ENCODE measurements at places on chromosomes 3 and 15.
A peak's percentile ranks its signal among the peaks of the same experiment; 100 is the strongest.

DNA sequence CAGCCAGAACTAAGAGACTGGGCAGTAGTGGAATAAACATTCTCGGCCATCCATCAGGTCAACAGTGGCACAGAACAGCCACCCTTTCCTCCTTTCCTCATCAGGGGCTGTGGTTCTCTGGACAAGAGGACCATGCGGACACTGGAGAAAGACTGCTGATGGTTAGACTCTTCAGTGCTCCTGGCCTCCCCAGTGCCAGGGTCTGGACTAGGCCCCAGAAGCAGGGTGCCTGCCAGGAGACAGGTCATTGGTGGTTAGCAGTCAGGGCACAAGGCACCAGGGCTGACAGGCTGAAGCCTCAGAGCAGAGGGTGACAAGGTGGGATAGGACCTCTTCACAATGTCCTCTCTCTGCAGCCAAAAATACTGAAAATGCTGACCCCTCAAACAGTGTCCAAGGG lies 30.1 kb downstream of the POC1A start:
- no peak for DNase-seq

DNA sequence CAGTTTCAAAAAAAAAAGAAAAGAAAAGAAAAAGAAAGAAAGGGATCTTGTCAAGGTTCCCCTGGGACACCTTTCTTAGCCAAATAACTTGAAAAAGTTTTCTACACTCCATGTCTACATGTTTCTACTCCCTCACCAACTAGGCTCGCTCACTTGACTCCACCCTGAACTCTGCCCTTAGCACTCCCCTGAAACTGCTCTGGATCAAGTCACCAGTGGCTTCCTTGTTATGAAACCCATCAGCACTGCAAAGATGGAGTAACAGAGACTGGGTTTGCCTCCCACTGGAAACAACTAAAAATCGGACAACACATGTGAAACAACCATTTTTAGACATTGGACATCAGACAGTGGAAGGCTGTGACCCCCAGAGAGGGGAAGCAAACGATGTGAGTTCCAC lies 36.8 kb downstream of the TMEM40 start:
- no peak for DNase-seq

- DNase-seq: no peak
Observed at GRCh38 chr3:167666563-167666962, 12.8 kb upstream of the WDR49 start.

- no peak for DNase-seq
Observed at GRCh38 chr3:114143817-114144216, 35.0 kb downstream of the DRD3 start.

DNA sequence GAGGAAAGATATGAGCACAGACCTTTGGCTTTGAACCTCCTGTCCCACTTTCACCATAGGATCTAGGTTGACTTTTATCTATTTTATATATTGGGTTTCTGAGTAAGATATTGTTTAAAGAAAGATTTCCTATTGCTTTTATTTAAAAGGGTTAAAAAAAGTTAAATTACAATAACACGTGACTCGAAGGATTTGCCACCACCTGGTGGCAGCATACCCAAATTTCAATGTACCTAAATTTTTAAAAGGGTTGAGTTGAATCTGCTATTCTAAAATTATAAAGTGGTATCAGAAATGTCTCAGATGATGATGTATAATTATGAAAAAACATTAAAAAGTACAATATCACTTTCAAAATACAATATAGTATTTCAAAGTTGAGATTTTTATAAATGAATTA lies 368.4 kb downstream of the MECOM start:
- DNase-seq: peak; percentile 62

DNA sequence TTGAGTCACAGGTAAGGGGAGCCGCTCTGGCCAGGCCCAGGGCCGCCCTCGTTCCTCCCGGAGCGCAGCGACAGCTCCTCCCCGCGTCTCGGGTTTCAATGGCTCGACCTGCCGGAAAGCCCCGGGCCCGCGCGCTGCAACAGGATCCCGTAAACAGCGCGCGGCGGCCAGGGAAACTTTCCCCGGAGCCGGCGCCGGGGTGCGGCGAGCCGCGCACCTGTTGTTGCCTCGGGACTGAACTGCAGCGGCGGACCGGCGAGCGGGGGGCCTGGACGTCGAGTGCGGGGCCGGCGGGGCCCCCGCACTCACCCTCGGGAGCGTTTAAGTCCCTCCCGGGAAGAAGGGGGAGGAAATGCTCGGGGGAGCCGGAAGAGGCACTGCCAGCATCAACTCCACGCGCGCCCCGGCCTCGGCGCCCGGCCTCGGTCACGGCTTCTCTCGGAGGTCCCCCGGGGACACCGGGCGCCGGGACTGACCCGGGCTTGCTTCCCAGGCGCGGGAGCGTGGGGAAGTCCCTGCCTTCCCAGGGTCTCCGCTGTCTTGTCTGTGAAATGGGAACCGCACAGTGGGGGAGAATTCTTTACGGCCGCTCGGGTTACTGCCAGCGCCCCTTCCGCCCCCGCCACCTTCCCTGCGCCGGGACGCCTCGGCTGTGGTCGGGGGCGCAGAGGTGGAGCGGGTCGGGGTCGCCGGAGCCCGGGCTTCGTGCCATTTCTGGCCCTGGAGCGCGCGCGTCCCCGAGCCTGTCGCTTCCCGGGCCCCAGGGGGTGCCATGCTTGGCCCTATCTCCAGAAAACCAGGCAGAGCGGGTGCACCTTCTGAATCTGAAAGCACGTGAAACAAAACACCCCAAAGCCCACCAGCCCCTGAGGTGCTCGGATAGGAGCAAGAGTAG lies 7.5 kb upstream of the PGPEP1L start:
- DNase-seq: peak; percentile 16

DNA sequence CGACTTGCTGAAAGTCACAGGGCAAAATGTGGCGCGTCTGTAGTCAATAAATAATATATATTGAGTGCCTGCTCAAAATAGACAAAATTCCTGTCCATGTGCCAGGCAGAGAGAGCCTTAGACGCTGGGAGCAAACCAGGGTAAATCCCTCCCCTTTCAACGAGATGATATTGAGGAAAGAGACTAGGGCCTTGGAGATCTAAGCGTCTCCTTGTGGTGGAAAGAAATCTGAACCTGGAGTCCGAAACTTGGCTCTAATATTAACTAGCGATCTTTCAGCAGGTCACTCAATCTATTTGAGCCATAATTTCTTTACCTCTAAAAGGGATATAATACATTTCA lies 348 bp upstream of the DPP8 start:
- DNase-seq: no peak

GRCh38 chr3:133264920-133265319 lies 134.9 kb upstream of the BFSP2 start:
- no peak for DNase-seq

- DNase-seq: peak; percentile 22
Observed at GRCh38 chr3:113898892-113899291, 48.9 kb upstream of the ZDHHC23 start.

- DNase-seq: no peak
Observed at GRCh38 chr3:20101041-20101440, 60.8 kb downstream of the KAT2B start.

DNA sequence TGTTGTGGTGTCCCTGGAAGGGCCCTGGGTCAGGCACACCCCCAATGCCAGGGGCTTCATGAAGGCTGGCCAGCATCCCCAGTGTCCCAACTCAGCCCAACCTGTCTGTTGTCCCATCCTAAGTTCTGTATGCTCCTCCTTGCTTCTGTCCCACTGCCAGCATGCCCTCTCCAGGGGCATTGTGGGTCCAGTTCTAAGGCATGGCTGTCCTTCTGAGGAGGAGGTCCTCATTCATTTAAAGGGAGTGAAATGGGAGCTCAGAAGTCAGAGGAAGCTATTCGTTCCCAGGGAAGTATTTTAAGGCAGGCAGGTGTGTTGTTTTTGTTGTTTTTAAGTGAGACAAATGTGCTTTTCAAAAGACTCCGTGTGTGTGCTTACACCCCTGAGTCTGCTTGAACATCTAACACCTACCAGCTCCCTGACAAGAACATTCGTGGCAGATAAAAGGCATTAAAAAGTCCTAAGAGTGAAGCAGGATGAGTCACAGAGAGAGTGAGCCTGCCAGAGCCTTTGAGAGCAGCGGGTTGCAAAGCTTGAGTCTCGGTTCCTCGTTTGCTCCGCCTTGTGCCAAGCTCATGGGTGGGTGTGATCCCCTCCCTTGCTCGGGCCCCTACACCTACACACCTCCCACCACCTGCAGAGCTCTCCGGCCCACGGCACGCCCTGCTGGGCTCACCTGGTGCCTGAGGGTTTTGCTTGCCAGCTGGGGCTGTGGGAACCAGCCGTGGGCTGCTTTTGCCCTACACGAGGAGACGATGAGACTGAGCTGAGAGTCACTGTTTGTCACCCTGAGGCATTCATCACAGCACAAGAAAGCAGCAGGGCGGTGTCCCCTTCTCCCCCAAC lies 183.4 kb upstream of the TOPAZ1 start:
- DNase-seq: no peak

- DNase-seq: no peak
Observed at GRCh38 chr3:161142486-161142885, 37.3 kb upstream of the B3GALNT1 start.

Measured in hematopoietic multipotent progenitor cell treated with erythropoietin and hydrocortisone succinate and interleukin-3 and kit ligand, for 6 days (in vitro differentiated cells).